Hypothalamus (tissue), 51 donors: ENCODE measurements at places on chromosomes 4 and X.

DNA sequence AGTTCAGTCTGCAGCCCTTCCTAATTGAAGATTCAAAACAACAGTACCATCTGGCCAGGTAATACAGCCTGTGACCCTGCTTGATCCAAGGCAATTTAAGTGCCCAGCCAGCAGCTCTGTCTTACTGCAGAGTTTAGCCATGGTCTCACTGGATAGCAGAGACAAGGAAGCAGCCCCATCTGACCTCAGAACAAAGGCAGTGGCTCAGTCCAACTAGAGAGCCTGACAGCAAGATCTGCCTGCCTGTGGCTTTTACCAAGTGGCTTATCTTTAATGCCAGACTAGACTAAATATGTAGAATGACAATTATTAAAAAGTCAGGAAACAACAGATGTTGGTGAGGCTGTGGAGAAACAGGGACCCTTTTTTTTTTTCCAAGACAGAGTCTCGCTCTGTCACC, 293.4 kb downstream of the DTHD1 start:
- no peak for DNase-seq

DNA sequence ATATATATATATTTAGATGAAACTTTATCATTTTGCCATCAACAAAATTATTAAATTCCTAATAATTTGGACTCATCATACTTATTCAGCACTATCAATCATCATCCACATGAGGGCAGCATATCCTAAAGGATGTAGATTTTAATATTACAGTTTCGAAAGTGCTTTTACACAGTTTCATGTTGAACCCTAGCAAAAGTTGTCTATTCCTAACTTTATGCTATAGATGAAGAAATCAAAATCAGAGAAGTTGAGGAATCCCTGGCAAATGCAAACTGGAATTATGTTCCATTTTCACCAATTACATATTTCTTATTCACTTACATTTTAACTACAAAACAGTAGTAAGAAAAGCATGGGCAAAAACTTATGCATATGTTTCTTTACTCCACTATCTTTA, 36.6 kb upstream of the UGT2A1 start:
- DNase-seq = no peak

DNA sequence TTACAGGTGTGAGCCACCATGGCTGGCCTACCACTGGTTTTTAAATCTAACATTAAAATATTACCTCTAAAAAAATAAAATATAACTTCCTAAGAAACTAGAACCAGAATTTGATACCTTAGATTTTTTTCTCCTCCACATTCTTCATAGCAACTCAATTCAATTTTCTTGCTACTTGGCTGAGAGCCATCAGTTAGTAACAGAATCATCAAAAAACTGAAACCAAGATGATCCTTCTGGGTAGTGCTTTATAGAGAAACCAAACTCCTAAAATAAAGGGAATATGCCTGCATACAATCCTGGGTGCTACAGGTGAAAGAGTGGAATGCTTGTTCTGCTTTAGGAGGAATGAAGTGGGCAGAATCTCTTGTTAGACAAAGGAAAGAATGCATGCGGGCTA, 64.4 kb downstream of the RPS3A start:
- no peak for DNase-seq

DNA sequence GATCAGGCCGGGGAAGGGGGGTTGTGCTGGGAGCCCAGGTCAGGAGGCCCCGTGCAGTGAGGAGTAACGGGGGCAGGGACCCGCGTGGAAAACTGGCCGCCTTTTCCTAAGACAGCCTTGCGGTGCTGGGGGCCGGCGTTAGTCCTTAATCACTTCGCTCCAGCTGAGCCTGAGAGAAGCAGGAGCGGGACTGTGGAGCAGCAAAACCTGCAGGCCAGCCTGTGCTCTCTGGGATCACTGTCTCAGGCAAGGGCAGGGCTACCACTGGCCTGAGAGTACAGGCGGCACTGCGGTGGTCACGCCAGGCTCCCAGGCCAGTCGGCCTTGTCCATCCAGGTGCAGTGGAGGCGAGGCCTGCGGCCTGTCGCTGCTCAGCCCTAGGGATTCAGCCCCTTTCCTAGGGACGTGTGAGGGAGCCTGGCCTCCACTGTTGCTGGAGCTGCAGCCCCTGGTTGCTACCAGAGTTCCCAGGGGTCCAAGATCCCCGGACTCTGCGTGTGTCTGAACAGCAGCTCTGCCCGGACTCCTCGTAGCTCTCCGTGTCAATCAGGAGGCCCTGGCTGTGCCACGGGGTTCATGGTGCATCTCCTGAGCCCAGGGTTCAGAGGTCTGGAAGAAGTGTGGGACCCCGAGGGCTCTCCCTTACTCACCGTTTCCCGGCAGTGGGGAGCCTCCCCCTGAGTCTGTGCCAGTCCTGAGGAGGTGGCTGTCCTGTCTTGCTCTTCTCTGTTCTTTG, 2141.7 kb upstream of the TENM3 start:
- no peak for DNase-seq

GRCh38 chrX:64097891-64098290, 107.6 kb downstream of the AMER1 start:
- no peak for DNase-seq

DNA sequence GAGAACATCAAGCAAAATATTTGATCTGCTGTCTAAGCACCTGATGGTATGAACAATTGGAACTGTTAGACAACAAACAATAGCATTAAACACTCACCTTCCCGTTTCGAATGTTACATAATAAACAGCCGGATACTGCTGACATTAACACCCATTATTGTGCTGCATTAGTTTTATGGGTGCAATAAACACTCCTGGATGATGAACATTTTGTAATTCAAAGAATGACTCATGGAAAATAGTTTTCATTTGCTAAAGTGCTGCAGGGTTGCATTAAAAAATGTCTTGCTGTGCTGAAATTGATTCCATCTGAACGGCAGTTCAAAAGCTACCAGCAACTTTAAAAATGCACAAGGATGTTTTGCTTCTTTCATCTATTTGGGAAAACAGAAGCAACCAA, 100.8 kb upstream of the SORBS2 start:
- DNase-seq = no peak

DNA sequence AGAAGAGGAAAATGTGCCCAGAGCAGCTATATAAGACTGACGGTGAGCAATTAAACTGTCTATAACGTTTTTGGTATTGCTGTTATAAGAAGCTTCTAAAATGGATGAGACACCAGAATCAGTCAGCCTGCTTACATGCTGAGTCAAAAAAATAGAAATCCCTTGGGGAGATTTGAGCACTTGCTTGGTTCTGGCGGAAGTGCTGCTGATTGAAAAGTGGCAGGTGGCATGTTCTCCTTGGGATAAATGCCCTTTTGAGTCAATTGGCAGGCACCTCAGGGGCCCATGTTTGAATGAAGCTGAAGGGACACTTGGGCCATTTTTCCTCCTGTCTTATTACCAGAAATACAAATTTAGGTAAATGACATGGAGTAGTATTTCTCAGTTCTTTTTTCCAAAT, 148.7 kb downstream of the PTCHD1 start:
- no peak for DNase-seq

GRCh38 chr4:83011689-83012199, 1.1 kb upstream of the LIN54 start:
- DNase-seq = no peak
